A549 treated with Mapracorat at 1 μM for 4 hours (cell line): ENCODE measurements at places on chromosomes 11 and 22. TPM values are rescaled to one million over a fixed set of nuclear protein-coding genes. Genes with fewer than 3 reads are reported as not detected.

Gene ZBTB16
- total RNA-seq = 0.43 to 1.1 TPM (median 0.78 TPM) in 5 replicates

Gene ZPR1
- 52.0 to 60.1 TPM (median 53.6 TPM) in 5 replicates for total RNA-seq

Gene ROBO4
- total RNA-seq = not detected in 5 replicates

Gene SERPING1
- 0.63 to 1.0 TPM (median 0.83 TPM) in 5 replicates for total RNA-seq

Gene IPO7
- 81.2 to 101 TPM (median 94.2 TPM) in 5 replicates for total RNA-seq

Gene WNT11
- 1.0 to 1.9 TPM (median 1.7 TPM) in 5 replicates for total RNA-seq

Gene PPP6R2
- 9.1 to 14.9 TPM (median 12.3 TPM) in 5 replicates for total RNA-seq

Gene GRAMD1B
- total RNA-seq = 22.3 to 32.7 TPM (median 32.0 TPM) in 5 replicates

Gene RGL4
- not detected in 5 replicates for total RNA-seq

Gene MAJIN
- not detected in 5 replicates for total RNA-seq

Gene TMEM45B
- total RNA-seq = 0.07 to 0.22 TPM (median 0.11 TPM) in 3 of 5 replicates, not detected in the others

Gene BACE1-AS
- 1.3 to 2.7 TPM (median 2.1 TPM) in 5 replicates for total RNA-seq

Gene C22orf23
- 0.13 to 0.30 TPM (median 0.26 TPM) in 5 replicates for total RNA-seq

Gene KLHDC7B
- total RNA-seq = 0.03 TPM in 2 of 5 replicates, not detected in the others

Gene CPT1B
- 9.6 to 15.8 TPM (median 12.3 TPM) in 5 replicates for total RNA-seq

Gene HOATZ
- not detected in 5 replicates for total RNA-seq

Gene CLTCL1
- total RNA-seq = 4.4 to 5.8 TPM (median 4.8 TPM) in 5 replicates

Gene RIMBP3B
- 0.26 to 0.71 TPM (median 0.35 TPM) in 5 replicates for total RNA-seq

Gene RFPL1
- not detected in 5 replicates for total RNA-seq

Gene DGCR6
- total RNA-seq = 1.5 to 2.4 TPM (median 1.9 TPM) in 5 replicates

Gene BDNF
- 7.6 to 9.5 TPM (median 8.0 TPM) in 5 replicates for total RNA-seq

Gene MISFA
- total RNA-seq = 1.1 to 3.3 TPM (median 1.6 TPM) in 5 replicates

Gene IGSF9B
- 0.67 to 3.0 TPM (median 2.1 TPM) in 5 replicates for total RNA-seq

Gene MAPK8IP1
- 5.3 to 6.5 TPM (median 6.3 TPM) in 5 replicates for total RNA-seq

Gene TIMM10B
- total RNA-seq = 24.5 to 32.9 TPM (median 31.0 TPM) in 5 replicates

Gene AKIP1
- total RNA-seq = 38.1 to 46.7 TPM (median 44.9 TPM) in 5 replicates

Gene FGF19
- 0.05 to 0.12 TPM (median 0.08 TPM) in 4 of 5 replicates, not detected in the other for total RNA-seq

Gene DUSP18
- total RNA-seq = 3.3 to 5.4 TPM (median 4.8 TPM) in 5 replicates

Gene PKNOX2
- total RNA-seq = 0.11 TPM in 1 of 5 replicates, not detected in the others

Gene TPBGL
- 0.08 to 0.27 TPM (median 0.17 TPM) in 5 replicates for total RNA-seq
